SJCRH30 (cell line): ENCODE measurements at places on chromosomes 12 and 14. TPM values are rescaled to one million over a fixed set of nuclear protein-coding genes. Genes with fewer than 3 reads are reported as not detected.

DNA sequence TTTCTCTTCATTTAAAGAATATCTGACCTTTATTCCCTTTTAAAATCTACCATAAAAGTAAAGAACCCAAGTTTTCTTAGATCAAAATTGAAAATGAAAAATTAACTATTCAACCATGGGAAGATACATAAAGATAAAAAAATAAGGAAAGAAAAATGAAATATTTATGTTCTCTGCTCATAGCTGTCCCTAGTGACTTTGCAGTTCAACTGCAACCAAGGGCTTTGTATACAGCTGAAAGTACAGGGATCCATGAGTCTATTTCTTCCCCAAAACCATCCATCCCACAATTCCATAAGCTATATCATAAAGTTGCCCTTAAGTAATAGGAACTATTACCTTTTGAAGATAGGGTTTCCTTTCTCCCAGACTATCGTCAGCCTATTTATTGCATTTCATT, 113.1 kb downstream of the ITPR2 start:
- DNase-seq, result no peak

- DNase-seq, result no peak
Observed at GRCh38 chr14:88599326-88599725, 36.5 kb downstream of the ZC3H14 start.

DNA sequence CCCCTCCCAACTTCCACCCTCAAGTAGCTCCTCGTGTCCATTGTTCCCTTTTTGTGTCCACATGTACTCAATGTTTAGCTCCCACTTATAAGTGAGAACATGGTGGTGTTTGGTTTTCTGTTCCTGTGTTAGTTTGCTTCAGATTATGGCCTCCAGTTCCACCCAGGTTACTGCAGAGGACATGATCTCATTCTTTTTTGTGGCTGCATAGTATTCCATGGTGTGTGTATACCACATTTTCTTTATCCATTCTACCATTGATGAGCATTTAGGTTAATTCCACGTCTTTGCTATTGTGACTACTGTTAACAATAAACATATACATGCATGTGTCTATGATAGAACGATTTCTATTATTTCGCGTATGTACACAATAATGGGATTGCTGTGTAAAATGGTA, 362.6 kb downstream of the TMTC2 start:
- no peak for DNase-seq

GRCh38 chr12:20089077-20089476, 279.3 kb upstream of the PDE3A start:
- DNase-seq, result no peak

- DNase-seq, result no peak
Observed at GRCh38 chr14:104263675-104264358, 125.4 kb downstream of the KIF26A start.

- no peak for DNase-seq
Observed at GRCh38 chr14:36085861-36086260, 90.7 kb downstream of the PTCSC3 start.

- DNase-seq, result no peak
Observed at GRCh38 chr14:102417001-102417431, 54.3 kb downstream of the TECPR2 start.

GRCh38 chr12:77943466-77943865, 112.8 kb downstream of the NAV3 start:
- no peak for DNase-seq

DNA sequence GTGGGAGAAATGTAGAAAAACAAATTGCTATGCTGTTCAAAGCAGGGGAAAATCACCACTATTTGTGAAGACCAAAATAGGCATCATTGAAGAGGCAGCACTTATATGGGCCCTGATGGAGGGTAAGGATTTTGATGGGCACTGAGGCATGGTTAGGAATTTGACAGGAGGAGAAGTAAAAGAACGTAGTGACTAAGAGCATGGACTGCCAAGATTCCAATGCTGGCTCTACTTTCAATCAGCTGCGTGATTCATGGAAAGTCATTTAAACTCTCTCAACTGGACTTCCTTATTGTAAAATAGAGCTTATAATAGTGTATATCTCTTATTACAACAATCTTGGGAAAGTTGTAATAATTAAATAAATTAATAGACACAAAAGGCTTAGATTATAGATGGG, 267.7 kb upstream of the G2E3 start:
- DNase-seq, result no peak

DNA sequence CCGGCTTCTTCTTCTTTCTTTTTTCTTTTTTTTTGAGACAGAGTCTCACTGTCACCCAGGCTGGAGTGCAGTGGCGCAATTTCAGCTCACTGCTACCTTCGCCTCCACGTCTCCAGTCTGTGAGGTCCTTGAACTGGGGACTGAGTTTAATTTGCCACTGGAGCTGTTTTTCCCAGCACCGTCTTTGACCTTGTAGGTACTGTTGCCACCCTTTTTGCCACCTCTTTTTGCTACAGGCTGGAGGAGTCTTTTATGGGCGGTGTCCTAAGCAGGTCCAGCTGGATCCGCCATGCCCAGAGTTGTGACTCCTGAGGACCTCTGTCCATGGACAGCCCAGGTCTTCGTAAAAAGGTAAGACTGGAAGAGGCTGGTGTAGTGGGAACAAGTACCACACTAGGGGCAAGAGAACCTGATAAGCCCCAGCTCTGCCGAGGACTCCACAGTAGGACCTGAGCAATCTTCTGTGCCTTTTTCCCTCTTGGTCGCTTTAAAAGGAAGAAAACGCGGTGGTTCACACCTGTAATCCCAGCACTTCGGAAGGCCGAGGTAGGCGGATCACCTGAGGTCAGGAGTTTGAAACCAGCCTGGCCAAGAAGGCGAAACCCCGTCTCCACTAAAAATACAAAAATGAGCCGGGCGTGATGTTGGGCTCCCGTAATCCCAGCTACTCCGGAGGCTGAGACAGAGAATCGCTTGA, 946 bp downstream of the RNU4-2 start:
- DNase-seq, result no peak

- DNase-seq, result no peak
Observed at GRCh38 chr14:24285351-24285750, 14.0 kb upstream of the RABGGTA start.

DNA sequence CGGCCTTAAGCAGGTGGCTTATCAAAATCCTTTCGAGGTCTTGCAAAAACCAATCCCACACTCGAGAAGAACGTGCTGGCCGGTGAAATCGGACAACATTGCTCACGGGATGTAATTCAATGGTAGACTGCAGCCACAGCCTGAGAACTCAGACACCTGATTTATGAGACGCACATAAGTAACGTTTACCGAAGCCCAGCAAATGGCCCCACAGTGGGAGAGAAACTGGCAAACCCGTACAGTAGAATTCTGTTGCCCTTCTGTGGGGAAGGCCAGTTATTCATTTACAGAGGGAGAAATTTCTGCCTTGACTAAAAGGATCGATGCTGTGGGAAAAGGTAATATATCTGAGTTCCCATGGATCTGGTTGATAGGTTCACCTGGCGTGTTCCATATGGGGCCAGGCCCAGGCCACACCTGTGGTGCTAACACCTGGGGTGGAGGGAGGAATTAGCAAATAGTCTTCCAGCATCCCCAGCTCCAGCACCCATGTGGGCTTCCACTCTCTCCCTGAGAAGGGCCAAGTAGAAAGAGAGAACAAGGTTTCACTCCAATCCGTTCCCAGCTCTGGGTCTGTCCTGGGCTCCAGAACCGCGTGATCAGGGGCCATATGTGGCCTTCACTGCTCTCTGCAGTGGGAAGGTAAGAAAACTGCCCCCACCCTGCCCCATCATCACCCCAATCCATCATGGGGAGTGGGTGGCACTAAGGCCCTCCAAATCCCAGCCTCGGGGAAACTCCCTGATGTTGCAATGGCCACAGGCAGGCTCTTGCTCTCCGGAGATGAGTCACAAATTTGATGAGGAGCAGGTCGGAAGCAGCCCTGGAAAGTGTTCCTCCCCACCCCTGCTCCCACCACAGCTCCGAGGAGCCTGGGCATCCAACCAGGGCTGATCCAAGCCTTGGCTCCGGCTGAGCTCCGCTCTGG, 12.7 kb downstream of the BDKRB1 start:
- no peak for DNase-seq

- DNase-seq, result no peak
Observed at GRCh38 chr12:102297412-102297811, 99.8 kb upstream of the PMCH start.

GRCh38 chr14:53620317-53620716, 336.3 kb downstream of the BMP4 start:
- no peak for DNase-seq

DNA sequence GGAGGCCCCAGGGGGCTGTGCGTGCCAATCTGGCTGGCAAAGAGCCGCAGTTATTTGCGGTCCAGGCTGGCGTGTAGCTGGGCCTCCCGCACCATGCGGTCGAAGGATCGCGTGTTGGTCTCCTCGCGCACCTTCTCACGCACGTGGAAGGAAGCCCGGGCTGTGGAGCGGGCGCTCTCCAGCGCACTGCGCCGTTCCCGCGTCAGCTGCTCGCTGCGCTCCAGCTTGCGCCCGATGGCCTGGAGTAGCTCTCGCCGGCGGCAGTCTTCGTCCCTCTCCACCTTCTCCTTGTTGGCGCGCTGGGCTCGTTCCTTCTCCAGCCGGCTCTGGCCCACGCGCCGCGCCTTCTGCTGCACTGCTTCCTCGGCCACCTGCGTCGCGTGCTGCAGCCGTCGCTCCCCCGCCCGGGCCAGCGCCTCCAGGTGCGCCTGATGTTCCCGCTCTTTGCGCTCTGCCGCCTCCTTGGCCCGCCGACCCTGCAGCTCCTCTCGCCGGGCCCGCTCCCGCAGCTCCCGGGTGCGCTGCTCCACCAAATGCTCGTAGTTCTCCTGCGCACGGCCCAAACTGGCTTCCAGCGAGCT, 3.1 kb downstream of the CCDC177 start:
- DNase-seq, result no peak

DNA sequence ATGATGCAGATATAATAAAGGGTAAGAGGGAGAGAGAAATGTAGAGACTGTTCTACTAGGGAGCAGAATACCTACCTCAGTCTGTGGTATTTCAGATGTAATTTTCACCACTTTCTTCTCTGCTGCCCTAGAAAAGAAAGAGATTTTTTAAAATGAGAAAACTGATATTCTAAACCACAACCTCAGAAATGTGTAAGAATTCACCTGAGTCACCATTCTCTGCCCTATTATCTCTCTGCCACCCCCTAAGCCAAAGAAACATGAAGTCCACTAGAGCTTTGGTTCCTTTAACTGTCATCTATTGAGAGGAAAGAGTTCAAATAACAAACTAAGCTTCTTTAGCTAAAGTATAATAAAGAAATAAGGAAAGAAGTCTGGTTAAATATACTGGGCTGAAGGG, 21.6 kb downstream of the SARNP start:
- no peak for DNase-seq

DNA sequence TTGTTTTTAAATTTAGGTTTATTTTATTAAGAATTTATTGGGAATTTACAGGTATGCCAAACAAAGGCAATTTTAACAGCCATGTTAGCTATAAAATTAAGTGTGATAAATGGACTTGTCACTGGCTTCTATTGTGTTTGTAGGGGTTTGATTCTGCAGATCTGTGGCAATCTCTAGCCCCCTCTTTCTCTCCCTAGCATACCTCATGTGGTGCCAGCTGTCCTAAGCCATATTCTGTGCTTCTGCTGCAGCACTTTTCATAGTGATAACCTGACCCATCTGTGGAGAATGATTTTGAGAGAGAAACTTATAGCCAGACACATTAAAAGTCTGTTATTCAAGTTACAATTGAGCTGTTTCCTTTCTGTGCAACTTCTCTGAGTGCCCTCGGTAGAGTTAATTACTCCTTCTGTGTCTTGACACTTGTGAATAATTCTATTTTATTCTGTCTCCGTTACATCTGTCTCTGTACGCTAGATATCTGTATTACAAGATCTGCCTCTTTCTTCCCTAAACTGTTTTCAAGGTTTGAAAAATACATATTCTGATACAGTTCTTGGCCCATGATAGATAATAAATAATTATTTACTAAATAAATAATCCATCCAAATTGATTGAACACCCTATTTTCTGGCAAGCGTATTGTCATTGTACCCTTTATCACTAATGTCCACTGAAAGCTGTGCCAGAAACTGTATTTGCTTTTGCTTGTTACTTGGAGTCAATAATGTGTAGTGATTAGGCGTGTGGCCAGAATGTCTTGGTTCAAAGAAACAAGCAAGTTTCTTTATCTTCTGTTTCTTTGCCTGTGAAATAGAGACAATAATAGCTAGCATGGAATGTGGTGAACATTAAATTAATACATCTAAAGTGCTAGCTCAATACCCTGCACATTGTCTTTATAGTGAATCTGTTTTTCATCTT, 40.0 kb downstream of the FRS2 start:
- DNase-seq, result no peak

The KRT73 gene
- total RNA-seq, result not detected in 2 replicates

The SCN8A gene
- total RNA-seq, result 0.33 and 0.67 TPM in 2 replicates

The THAP2 gene
- 5.6 and 7.2 TPM in 2 replicates for total RNA-seq

The PRICKLE1 gene
- total RNA-seq, result 1.4 and 1.8 TPM in 2 replicates

The NEMP1 gene
- 63.7 and 70.2 TPM in 2 replicates for total RNA-seq

The CMKLR1 gene
- 0.04 TPM in 1 of 2 replicates, not detected in the other for total RNA-seq

The SMCO3 gene
- total RNA-seq, result not detected in 2 replicates

The CCDC198 gene
- 0.22 and 0.25 TPM in 2 replicates for total RNA-seq

The EPS8 gene
- total RNA-seq, result 23.3 and 27.1 TPM in 2 replicates

The PRIM1 gene
- total RNA-seq, result 47.3 and 52.3 TPM in 2 replicates
